Fibroblast of skin of scalp (primary cell): ENCODE measurements at places on chromosomes 7 and 10.

DNA sequence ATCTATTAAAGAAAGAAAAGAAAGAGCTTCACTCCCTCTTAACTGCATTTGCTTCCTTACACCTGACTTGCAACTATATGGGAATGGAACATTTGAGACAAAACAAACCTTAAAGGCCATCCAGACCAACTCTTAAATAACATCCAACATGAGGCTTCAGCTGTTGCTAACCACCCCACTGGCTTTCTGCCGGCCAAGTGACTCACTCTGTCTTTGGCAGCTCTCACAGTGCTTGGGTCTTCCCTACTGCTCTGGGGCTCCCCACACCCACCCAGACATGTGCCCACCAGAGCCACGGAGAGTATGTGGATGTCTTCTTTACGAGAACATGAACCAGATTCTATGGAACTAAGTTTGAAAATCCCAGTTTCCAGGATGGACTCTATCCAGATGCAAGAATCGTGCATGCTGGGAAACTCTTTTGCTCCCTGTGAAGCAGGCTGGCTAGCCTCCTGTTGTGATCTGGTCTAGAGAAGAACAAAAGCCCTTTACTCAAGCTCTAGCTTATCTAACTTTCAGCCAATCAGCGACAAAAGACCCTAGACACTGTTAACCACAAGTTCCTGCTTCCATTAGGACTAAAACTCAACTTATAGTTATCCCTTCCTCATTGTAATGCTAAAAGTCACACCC lies 245.7 kb downstream of the TCERG1L start:
- peak; percentile 4 for DNase-seq

GRCh38 chr10:60305380-60305892 lies 84.2 kb downstream of the ANK3 start:
- DNase-seq = peak; percentile 64

DNA sequence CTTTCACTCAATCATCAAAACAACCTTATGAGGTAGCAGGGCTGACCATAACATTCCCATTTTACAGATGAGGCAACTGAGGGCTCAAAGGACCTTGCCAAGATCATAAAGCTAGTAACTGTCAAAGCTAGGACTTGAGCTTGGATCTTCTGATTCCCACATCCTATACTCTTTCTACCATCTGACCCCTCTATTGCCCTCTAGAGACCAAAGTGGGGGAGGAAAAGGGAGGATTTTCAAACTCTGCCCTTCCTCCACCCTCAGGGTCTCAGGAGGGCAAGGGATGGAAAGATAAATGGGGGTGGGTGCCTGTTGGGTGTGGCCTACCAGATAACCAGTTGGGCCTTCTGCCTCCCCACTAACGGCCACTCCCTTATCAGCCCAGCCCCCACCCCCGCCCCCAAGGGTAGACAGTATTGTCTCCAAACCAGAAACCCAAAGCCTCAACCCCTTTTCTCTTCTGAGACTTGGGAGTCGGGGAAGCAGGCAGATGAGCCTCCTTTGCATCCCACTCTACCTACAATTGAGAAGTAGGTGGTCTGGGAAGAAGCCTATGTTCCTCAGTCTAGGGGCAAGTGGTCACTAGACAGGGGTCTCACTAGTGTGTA lies 7.9 kb downstream of the LDB1 start:
- no peak for DNase-seq

DNA sequence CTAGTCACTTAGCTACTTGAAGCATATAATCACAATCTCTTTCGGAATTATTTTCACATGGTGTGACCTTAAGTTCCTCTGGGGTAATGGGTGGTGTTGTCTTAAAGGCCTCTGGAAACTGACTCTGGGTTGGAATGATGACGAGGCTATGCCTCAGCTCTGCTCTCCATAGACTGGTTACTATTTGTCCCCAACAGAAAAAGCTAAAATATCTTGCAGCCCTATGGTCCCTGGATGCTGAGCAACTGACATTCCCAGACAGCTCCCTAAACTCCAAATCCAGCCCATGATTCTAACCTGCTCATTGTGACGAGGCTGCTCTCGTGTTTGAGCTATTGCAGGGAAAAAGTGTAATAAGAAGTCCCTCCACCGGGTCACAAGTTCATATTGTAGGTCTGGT lies 51.6 kb downstream of the HBP1 start:
- DNase-seq = no peak

DNA sequence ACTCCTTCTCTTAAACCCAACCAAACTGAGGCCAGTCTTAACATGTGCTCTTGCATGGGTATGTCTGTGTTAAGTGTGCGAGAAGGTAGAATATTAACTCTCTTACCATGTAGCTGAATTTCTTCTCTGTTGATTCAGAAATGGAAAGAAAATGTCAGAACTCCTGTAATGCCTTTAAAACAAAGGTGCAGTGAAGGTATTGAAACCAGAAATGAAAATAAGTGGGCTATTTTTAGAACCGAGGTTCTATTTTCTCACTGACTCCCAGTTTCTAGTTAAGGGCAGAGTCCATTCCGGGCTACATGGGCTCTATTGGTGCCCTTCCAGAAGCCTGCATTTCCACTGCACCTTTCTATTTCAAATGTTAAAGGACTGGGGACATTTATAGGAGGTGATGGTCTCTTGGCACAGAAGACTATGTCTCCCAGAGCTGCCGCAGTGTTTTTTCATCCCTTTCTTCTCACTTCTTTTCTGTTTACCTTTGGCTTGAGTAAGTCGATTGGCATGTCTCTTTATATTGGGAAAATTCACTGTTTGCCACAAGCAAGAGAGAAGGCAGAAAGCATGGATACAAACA lies 174.9 kb downstream of the LRMDA start:
- no peak for DNase-seq

DNA sequence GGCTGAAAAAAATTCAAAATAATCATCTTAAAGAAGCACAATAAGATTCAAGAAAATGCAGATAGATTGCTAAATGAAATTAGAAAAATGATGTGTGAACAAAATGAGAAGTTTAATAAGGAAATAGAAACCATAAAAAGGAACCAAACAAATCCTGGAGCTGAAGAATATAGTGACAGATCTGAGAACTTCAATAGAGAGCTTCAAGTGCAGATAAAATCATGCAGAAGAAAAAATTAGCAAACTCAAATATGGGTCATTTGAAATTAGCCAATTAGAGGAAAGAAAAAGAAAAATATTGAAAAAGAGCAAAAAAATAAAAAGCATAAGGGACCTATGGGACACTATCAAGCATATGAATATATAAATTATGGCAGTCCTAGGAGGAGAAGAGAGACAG lies 720.1 kb downstream of the PARD3 start:
- DNase-seq = no peak

DNA sequence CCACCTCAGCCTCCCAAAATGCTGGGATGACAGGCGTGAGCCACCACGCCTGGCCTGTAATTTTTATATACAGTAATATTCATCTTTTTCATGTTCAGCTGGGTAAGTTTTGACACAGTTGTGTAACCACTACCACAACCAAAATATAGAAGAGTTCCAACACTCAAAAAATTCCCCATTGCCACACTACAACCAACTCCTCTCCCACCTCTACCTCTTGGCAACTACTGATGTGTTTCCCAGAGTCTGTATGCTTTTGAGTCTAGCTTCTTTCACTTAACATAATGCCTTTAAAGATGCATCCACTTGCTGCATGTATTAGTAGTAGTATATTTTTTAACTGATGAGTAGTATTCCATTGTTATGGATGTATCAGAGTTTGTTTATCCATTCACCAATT lies 90.7 kb downstream of the SRPK2 start:
- no peak for DNase-seq

DNA sequence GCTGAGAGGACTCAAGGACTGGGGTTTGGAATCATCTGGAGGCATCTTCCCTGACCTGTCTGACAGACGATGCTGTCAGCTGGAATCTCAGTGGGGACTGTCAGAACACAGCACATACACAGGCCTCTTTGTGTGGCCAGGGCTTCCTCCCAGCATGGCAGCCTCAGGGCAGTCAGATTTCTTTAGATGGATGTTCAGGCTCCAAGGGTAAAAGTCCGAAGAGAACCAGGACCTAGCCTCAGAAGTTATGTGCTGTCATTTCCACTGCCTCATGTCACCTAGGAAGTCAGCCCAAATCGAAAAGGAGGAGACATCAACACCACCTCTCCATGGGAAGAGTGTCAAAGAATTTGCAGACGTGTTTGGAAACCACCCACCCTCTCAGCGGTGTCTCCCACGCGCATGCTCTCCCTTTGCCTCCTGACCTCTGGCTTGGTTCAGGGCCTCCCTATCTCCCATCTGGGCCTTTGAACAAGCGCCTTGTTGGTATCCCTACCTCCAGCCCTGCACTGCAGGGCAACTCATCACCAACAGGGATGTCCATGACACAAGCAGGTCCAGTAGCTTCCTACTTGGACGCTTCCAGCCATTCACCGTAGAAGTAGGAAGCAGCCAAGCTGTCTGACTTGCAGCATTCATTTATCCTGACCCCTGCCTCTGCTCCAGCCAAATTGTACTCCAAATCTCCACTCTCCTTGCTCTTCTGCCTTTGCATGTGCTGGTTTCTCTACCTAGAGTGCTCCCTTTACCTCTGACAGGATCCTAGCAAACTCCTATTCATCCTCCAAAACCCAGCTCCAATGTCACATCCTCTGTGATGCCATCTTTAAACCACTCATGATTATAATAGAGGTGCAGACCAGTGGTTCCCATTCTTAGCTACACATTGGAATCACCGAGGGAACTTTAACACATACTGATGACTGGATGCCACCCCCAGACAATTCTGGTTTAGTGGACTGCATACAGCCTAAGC lies 121.6 kb downstream of the OAT start:
- DNase-seq = no peak

- DNase-seq = peak; percentile 83
Measured at GRCh38 chr7:152313831-152314604, 121.8 kb downstream of the KMT2C start.

DNA sequence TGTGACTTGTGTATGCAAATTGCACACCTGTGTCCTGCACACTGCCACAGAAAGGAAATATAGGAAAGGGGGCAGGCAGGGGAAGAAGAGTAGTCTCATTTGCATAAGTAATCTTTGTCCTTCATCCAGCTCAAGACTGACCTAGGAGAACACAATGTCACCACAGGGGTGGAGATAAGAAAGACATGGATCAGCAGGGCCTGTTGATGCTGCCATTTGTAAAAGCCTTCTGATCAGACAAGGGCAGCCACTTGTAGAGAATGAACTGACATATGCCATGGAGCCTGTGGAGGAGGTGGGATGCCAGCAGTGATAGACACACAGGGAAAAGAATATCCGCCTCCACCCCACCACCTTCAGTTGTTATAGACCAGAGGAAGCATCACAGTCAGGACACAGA lies 528.9 kb downstream of the HTR7 start:
- no peak for DNase-seq

- DNase-seq = peak; percentile 43
Measured at GRCh38 chr7:95609277-95609971, 13.1 kb upstream of the PDK4 start.

GRCh38 chr10:93503075-93503474 lies 6.7 kb downstream of the CEP55 start:
- DNase-seq = no peak

DNA sequence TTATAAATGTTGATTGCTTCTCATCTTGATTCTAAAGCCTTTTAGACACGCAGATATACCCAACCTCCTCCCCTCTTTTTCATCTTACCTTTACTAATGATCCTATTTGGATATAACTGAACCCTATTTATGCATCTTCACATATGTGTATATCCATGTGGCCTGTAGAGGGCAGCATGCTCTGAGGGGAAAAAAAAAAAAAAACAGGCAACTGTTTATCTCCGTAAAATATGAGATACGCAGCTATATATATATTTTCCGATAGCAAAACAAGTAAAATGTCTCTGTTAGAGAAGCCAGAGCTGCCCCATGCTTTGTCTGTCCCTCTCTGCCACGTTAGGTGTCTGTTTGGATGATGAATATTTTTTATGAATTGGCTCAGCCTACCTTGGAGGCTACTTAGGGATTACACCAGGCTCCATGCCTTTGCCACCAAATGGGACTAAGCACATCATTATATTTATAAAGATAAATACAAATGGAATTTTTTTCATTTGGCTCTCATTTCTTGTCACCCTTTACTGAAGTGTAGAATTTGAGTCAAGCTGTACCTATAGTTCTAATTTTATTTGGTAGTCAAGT lies 174.8 kb upstream of the FZD1 start:
- peak; percentile 59 for DNase-seq

GRCh38 chr10:30073767-30074060 lies 14.3 kb upstream of the JCAD start:
- DNase-seq = no peak

DNA sequence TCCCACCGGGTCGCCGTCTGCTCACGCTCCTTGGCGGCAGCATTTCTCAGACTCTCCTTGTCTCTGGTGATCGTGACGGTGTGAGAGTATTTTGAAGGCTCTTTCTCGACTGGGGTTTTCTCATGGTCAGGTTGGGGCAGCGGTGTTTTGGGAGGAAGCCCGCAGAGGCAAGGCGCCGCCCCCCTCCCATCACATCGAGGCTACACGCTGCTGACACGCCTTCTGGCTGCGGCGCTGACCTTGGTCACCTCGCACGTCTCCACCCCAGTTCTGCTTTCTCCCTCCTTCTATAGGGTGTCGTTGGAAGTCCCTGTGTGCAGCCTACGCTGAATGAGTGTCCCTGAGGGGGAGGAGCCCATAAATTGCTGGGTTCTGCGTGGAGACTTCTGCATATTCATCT lies 55.2 kb downstream of the GLRX3 start:
- no peak for DNase-seq
